ENCODE measurements at places on chromosomes 3 and 15.

- no peak for DNase-seq
Measured at GRCh38 chr3:122577409-122578031, at the start of gene PARP15. TSS of gene PARP15 (plus strand) at chr3:122577650. CDS start at chr3:122577668, 18 bp downstream.

DNA sequence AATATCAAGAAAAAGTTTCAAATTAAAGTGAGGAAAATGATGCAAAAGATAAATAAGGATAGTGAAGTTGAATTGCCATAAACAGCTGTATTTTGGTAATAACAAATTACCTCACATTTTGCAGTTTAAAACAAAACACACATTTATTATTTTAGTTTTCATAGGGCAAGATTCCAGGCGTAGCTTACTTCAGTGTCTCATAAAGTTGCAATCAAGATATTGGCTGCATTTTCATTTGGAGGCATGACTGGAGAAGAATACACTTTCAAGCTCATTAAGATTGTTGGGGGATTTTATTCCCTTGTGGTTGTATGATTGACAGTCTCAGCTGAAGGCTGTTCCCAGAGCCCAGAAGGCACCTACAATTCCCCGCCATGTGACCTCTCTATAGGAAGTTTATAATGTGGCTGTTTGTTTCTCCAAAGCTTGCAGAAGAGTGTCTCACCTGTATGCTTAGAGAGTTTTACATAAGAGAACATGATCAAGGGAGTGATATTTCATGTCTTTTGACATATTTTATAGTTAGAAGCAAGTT lies 151.4 kb downstream of the OTOL1 start:
- no peak for DNase-seq

DNA sequence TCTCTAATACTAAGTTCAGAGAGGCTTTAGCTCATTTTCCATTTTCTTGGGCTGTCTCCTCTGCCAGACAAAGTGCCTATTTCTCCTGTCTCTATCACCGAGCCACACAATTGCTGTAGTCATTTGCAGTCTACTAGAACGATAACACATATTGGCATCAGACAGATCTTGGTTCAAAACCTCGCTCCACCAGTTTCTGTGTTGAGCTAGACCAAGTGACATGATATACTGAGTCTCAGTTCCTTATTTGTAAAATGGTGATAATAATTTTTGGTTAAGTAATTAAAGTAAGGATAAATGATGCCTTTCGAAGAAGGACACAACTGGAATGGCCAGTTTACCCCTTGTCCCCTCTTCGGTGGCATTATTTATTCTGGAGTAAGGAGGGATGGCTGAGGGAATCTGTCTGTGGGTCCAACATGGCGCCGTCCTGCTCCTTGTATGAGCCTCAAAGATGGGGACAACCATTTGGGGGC lies 398 bp upstream of the RAB7A start:
- no peak for DNase-seq

DNA sequence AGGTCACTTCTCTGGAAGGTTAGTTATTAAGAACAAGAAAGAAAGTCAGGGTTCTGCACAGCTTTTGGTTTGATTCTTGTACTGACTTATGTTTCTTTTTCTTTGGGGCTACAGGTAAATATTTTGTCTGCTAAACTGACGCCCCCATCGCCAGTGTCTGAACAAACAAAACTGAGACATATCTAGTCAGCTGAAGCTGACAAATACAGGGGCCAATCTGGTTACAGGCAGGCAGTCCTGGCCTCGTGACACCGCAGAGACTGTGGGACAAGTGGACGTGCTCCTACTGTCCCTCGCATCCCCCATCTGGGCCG lies 4.6 kb upstream of the RPL14 start:
- DNase-seq: no peak

DNA sequence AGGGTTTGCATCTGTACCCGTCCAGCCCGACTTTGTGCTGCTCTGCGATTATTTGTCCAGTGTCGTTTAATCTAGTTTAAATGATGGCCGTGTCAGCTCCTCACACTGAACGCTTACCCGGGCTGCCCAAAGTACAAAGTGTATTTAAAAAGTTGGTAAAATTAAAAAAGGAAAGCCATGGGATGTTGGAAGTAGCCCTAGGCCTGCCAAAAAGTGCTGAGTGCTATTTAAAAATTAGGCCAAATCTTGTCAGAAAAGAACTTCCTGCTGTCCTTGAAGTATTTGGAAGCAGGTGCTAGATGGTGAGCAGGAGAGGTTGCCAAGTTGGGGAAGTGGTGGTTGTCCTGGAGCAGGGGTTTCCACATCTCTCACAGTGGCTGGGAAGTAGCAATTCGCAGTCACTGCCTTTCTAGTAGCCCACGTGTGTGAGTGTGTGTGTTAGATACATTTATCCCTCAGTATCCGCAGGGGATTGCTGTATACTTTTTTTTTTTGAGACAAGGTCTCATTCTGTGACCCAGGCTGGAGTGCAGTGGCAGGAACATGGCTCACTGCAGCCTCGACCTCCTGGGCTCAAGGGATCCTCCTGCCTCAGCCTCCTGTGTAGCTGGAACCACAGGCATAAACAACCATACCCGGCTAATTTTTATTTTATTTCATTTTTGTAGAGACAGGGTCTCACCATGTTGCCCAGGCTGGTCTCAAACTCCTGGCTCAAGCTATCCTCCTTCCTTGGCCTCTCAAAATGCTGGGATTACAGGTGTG lies 664 bp downstream of the PPCDC start:
- no peak for DNase-seq

DNA sequence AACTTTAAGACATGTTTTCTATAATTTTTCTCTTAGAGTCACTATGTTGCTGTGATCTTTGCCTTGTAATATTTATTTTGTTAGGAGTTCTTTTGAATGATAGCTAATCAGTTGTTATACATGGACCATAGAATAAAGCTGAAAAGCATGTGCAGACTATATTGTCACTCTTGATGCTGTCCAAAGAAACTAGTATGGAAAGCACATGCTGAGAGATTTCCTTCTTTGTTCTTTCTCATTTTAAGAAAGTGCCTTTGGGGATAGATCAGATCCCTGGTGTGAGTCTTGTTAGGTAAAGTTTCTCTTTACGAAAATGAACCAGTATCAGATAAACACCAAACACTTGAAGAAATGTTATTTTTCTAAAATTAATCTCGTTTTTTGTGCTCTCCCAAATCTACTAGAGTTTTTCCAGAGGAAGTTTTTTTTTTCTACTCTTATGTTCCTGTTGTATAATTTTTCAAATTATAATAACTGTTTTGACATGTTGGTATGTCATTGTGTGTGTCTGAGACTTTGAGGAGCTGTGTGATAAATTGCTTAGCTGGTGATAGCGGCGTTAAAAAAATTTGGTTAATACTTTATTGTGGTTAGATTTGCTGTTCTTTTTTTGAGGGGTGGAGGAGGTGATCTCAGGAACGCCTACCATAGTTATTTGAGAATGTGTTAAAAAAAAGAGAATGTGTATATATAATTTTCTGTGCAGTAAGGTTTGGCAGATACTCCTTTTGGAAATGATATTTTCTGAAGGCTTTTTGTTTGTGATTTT lies 2.2 kb downstream of the PIAS1 start:
- DNase-seq: no peak

- no peak for DNase-seq
Measured at GRCh38 chr3:141858312-141858711, 18.1 kb upstream of the ATP1B3 start.

DNA sequence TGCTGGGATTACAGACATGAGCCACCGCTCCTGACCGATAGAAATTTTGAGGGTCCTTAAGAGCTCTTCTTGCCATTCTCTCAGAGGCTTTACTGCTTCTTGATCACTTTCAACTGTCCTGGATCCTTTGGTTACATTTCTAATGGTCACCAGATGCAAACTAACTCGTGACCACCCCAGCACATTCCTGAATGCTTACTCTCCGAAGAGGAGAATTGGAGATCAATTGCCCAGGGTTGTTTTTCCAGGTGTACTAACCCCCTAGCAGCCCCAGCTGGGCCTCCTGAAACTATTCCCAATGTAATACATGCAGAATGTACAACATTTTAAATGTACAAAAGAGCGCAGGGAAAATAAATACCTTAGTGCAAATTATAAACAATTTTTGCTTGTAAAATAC lies 65.1 kb upstream of the TBL1XR1 start:
- no peak for DNase-seq

DNA sequence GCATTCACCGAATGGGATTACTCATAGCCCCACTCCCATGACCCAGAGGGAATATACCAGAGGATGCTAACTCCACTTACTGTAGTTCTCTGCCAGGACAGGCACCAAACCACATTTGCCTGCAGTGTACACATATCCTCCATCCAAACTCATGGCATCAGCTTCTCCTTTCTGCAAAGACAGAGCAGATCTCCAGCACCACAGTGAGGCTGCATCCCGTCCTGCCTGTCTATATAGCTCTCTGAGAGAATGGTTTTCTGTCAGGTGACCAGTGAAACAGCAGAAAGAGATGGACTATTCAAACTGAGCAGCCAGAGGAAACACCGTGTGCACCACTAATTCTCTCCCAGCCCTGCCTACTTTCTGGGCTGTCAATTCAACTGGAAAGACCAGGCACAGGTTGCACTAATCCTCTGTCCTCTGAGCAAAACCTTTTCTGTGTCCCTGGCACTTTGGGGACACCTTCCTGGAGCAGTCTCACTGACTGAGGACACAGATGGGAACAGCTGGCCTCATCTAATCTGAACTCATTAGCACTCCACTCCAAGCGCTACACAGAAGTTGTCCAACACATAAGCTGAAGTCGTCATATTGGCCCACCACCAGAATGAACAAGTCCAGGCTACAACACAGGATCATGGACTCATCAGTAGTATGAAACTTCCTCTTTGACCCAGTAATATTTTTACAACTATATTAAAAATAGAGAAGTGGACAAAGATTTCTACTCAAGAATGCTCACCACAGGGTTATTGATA lies 17.3 kb downstream of the LTF start:
- DNase-seq: no peak

Data from NCI-H2029 (cell line).